ENCODE measurements at places on chromosomes 5 and 9.

DNA sequence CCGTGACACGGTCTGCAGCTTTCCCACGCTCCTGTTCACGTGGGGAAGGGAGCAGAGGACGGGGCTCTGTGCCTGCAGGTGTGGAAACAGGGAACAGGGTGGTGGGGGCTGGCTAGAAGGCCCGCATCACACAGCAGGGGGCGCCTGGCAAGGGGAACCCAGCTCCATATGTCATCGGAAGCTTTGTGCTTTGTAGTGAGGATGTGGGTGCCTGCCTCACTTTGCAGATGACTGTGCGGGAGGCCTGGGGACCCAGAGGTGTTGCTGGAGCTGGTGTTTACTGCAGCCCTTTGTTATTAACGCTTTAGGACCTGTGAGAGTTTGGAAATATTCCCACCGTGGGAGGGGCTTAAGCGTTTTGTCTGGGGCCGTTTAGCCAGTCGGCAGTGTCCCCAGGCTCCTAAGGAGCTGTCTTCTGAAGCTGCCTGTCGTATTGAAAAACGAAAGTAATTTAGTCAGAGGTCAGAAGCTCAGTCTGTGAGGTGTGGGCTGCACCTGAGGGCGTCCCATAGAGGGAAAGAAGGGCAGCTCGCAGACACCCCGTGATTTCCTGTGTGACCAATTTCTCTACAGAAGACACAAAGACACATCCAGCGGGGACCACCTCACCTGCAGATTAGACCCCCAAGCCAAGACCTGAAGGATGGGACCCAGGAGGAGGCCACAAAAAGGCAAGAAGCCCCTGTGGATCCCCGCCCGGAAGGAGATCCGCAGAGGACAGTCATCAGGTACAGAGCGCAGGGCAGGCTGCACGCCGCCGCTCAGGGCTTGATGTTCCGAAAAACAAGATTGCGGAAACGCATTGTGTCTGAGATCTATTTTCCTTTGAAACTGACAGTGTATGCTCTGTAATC lies 9.1 kb downstream of the MAN1B1 start:
- peak; percentile 82 for DNase-seq

- no peak for DNase-seq
These were observed 378.9 kb downstream of the RAB3C start for GRCh38 chr5:58961631-58962280.

DNA sequence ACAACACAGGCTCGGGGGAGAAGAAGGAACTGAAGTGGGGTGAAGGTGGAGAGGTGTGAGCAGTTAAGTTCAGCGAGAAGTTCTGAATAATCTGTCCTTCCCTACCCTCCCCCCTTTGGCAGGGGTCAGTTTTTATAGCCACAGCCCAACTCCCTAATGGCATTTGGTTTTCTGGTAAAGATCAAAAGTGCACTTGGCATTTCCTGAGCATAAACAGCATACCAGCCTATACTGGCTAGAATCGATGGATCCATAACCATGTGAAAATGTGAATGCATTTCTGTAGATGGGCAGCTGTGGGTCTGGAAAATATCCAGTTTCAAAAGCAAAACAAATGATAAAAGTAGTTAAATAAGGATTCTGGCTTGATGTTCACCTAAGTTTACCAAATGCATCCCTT lies 410.9 kb downstream of the PLK2 start:
- DNase-seq = no peak

DNA sequence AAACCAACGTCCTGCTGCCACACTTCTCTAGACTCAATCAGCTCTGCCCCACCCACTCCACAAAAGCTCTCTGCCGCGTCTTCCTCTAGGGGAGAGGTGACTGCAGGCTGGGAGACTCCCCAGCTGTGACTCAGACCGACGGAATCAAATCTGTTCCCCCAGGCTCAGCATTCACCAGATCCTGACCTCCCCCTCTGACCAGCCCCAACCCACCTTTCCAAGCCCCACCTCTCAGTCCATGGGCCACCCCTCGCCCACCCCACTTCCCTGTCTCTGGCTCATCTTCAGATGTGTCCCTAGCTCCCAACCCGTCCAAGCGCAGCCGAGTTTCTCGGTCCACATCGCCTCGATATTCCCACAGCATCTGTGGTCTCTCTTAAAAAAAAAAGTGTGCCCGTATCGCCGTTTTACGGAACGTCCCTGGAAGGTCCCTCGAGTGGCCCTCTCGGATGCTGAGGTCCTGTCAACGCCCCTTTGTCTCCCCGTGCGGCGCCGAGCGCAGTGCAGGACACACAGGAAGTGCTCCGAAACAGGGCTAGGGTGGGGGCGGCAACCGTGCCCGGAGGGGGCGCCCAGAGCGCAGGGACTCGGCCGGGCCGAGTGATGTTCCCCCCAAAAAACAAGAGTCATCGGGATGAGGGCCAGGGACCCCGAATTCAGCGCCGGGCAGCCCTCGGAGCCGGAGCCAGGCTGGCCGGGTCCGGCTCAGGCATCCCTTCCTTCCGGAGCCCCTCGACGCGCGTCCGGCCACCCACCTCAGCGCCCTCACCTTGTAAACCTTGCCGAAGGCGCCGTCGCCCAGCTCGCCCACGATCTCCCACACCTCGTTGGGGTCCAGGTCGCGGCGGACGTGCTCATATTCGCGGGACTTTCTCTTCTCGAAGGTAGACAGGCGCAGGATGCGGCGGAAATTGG lies 649 bp downstream of the STK10 start:
- peak; percentile 81 for DNase-seq

DNA sequence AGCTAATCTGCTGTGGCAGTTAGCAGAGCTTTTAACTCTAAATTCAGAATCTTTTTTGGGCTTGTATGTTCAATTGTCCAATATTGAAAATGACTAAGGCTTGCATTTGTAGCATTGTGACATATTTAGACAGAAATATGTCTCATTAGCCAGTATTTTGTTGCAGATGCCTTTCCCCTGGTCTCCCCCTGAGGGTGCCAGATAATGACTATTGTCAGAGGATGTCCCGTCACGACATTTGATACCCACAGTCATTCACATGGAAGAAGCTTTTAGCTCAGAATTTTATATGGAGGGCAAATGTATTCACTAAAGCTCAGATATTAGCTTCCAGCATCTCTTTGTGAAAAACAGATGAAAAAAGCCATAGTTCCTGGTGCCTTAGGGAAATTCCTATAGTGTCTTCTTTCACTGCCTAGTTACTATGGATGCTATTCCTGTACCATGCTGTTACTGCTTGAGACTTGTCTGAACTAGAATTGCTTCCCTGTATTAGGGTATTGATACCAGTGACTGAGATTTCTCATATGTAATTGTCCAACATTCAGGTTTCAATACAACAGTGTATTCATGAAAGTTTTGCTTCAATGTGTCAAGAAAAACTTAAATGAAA lies 96.2 kb downstream of the CCDC192 start:
- DNase-seq = no peak

DNA sequence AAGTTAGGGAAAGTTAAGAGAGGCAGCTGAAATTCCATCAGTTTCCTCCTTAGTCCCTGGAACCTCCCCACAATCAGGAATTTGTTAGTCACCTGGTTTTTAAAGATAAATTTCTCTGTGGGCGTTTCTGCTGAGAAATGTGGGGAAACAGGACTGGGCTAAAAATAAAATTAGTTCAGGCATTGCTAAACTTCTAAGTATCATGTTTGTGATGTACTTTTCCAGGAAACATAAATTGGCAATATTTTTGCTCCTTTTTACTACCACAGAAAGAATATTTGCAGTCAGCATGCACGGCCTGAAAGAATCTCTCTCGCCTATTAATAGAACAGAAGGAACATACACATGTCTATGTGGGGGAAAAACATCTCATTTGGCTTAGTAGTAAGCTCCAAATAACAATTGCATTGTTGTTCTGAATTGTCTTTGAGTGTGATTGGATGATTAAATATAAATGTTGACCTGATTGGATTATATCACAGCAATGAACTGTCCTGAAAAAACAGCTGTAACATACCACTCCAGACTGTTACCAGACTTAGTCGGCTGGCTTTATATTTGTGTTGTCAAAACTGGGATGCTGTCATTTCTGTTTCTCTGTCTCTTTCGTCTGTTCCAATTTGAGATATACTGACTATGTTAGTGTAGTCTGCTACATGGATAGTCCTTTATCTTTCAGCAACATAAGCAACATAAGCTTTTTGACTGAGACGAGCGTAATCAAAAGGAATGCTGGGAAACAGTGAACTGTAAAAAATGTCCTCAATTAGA lies 12.9 kb downstream of the TJP2 start:
- DNase-seq = no peak

- DNase-seq = no peak
These were observed 140.9 kb upstream of the PIK3R1 start for GRCh38 chr5:68074633-68075032.

DNA sequence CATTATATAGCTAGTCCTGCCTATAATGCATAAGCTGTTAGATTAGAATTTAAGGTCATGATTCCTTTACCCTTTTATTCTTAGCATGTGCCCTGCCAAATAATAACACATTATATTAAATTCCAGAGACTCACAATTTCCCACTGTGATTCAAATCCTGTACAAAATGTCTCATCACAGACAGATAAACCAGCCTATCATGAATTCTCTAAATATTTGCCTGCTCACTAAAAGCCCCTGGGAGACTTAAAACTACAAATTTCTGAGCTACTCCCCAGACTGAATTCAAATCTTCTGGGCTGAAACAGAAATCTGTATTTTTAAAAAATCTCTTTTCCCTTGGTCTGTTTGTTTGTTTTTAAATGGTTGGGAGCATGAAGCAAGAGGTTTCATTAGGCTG lies 32.7 kb downstream of the GAPT start:
- DNase-seq = no peak

DNA sequence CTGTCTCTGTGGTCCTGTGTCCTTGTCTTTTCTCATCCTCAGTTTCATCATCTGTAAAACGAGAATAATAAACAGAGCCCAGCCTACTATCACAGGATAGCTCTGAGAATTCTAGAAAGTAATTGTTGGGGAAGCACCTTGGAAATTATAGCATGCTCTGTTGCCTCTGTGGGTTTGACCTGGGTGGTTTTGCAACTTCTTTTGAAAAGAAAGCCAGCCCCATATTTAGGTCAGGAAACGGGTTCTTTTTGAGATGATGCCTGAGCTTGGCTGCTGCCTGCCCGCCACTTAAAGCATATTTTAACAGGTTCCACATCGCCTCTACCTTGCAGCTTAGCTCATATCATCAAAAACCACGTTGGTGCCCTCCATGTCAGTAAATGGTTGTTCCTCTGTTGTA lies 111.1 kb downstream of the TLR4 start:
- no peak for DNase-seq

DNA sequence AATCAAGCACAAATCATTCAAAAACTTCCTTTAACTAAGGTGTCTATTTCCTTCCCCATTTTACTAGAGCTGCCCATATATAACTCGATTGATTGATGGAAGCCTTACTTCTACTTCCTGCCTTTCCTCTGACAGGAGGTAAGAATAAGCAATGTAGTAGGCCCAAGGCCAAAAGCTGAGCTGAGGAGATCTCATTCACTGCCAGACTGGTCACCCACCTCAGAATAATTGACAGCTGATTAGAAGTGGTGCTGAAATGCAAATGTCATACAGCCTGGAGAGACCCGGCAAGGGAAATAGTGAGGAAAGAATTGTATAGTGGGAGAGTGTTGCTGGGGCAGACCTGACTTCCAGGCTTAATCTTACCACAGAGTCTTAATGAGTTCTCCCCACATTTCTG lies 239.9 kb downstream of the SAXO1 start:
- no peak for DNase-seq

- DNase-seq = no peak
These were observed 171.2 kb downstream of the CWC27 start for GRCh38 chr5:64939772-64940510.

- DNase-seq = no peak
These were observed 198.8 kb downstream of the FRMD3 start for GRCh38 chr9:83339435-83339834.

DNA sequence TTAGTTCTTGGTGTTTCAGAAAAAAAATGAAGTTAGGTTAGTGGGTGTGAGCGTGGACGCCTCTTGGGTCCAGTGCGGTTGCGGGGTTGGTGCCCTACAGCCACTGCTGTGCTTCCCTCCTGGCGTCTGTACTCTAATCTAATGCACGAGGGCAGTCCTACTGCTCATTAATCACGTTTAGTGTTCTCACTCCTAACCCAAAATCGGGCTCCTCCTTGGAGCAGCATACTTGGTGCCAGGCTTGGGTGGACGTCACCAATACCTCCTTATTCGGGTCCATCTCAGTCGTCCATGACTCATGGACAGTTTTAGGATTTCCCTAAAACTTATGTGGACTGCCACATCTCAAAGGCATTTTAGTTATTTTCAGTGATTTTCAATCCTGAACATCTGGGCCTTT lies 41.6 kb downstream of the TRIO start:
- no peak for DNase-seq

DNA sequence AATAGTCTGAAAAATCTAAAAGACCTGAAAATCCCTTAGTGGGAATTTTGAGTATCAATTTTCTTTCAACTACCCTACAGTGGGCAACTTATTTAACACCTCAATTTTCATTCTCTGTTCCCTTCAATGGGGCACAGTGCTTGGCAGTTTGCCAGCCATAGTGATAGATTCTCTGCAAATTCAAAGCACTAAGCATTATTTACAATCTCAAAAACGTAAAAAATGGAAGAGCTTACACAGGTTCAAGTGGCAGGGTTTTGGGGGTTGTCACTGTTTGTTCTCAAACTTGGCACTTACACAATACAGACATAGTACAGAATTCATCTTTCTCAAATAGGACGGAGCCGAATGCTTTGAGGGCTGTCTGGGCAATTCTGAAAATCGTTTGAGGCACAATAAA lies 515.0 kb downstream of the EFNA5 start:
- DNase-seq = no peak

- peak; percentile 9 for DNase-seq
These were observed 122.0 kb downstream of the DAB2IP start for GRCh38 chr9:121773286-121773953.

- DNase-seq = no peak
These were observed 38.2 kb upstream of the BTNL3 start for GRCh38 chr5:180950291-180950949.

GRCh38 chr5:135437796-135438560 lies 9.2 kb downstream of the DCANP1 start:
- no peak for DNase-seq

DNA sequence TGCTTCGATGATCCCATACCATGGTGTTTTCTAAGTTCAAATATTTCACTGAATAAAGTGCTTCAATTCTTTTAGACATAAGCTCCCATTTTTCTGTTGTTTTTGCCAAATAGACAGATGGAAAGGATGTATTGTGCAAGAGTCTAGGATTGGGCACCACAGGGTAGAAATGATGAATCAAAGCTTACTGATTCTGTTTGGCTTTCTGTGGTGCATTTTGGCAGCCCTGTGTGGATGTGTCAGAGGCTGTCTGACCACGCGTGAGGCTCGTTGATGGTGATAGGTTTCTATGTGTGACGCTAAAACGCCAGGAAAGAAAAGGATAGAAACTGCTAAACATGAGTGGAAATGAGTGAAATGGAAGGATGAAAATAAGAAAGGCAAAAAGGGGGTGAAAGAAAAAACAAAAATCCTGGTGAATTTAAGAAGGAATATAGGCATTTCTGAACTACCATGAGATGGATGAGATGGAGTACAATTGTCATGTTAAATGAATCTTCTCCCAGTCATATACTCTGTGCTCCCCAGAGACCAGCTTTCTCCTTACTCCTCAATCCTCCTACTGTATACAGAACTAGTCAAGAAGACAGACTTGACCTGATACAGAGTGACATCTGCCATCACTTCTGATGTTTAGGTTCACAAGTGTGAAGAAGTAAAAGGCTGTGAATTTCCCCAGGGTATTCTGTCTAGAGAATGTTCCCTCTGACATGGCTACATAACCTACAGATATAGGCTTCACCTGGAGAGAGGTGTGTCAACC lies 54.4 kb downstream of the ANKH start:
- no peak for DNase-seq
